Stimulated activated CD4-positive, alpha-beta T cell treated with anti-CD3 and anti-CD28 coated beads, Interleukin-1b, Interleukin-23, amount 100 ng/mL, for 24 hours (primary cell): ENCODE measurements at places on chromosomes 2 and 18.

DNA sequence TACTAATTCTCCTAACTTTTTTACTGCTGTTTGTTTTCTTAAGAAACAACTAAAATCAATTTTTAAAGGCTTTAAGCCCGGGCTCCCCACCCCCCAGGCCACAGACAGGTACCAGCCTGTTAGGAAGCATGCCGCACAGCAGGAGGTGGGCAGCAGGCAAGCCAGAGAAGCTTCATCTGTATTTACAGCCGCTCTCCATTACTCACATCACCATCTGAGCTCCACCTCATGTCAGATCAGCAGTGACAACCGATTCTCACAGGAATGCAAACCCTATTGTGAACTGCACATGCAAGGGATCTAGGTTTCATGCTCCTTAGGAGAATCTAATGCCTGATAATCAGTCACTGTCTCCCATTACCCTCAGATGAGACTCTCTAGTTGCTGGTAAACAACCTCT lies 517.0 kb downstream of the NRXN1 start:
- DNase-seq, result no peak

- DNase-seq, result no peak
Measured at GRCh38 chr2:88177556-88177955, 7.4 kb downstream of the THNSL2 start.

- no peak for DNase-seq
Measured at GRCh38 chr2:47089083-47089464, 66.0 kb downstream of the STPG4 start.

- DNase-seq, result no peak
Measured at GRCh38 chr2:233892793-233893192, 24.4 kb upstream of the TRPM8 start.

GRCh38 chr2:31428001-31428418 lies 13.5 kb upstream of the XDH start:
- no peak for DNase-seq

DNA sequence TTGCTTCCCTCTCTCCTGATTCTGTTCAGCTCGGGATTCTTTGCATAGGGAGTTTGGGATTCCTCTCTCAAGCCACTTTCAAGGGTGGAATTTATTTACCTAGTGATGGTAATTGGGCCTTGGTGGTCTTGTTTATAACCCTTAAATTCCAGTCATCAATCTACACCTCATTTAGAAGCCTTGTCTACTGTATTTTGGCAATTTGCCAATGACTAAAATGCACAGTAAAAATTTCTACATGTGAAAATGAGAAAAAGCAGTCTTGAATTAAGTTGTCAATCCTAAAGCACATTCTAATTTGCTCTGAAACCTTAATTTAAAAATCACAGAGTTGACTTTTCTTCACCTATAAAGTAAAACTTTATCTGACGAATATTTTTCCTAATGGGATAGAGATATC lies 749.2 kb upstream of the CRIM1 start:
- no peak for DNase-seq

DNA sequence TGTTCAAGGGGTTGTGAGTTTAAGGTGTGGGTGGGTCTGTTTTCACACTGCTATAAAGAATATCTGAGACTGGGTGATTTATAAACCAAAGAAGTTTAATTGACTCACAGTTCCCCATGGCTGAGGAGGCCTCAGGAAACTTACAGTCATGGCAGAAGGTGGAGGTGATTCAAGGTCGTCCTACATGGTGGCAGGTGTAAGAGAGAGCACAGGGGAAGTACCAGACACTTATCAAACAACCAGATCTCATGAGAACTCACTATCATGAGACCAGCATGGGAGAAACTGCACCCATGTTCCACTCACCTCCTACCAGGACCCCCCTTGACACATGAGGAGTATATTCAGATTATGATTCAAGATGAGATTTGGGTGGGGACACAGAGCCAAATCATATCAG lies 38.0 kb downstream of the RHBDD1 start:
- no peak for DNase-seq

DNA sequence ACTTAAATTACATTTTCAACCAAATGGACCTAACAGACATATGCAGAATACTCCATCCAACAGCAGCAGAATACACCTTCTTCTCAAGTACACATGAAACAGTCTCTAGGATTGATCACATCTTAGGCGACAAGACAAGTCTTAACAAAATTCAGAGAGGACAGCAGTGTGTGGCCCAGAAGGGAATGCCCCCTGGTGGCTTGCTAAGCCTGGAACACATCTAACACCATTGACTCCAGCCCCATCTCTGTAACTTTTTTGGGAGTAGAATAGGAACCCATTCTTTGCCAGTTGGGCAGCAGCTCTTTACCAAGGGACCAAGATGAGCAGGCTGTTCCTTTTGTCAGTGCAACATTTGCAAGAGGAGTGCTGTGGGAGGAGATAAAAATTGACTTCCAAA lies 249.9 kb downstream of the PLCL1 start:
- DNase-seq, result peak; percentile 26

- DNase-seq, result no peak
Measured at GRCh38 chr2:53640466-53640865, 127.1 kb upstream of the CHAC2 start.

GRCh38 chr2:240505910-240506309 lies 51.9 kb downstream of the ANKMY1 start:
- DNase-seq, result no peak

DNA sequence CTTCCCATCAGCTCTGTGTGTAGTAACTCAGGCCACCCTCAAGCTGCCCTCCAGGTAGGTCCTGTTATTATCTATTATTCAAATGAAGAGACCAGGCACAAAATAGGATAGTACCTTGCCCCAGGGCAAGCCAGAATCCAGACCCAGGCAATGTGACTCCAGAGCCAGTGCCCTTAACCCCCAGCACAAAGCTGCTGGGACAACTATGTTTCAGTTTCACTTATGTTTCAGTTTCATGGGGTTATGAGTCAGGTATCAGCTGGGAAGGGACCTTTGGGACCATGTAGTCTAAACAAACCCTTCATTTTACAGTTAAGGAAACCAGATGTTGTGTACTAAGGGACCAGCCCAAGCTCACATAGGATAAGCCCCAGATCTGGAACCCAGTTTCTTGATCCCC lies 10.0 kb downstream of the HK2 start:
- DNase-seq, result no peak

- DNase-seq, result no peak
Measured at GRCh38 chr2:131201098-131201497, 8.2 kb upstream of the POTEE start.

DNA sequence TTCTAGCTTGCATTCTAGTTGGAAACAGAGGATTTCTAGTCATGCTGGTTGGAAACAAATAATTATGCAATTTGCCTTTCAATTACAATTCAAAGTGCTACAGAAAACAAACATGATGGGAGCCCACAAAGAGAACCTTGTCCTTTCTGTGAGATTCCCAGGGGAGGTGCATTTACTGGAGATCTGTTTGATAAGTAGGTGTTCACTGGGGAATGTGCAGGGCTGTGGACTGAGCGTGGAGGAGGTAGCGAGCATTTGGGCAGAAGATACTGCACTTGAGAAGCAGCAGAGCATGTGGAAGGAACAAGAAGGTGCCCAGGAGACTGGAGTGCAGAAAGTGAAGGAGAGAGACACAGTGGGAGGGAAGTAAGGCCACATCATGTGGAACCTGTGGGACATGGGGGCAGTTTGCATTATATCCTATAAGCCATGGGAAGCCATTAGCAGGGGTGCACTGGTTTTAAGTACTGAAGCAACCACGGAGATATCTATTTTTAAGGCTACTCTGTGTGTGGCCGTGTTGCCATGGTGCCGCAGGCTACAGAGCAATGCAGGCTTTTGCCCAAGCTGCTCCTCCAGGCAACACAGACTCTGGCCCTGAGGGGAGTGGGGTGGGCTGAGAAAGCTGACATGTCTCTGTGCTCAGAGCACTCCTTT lies 154.0 kb downstream of the ANTXR1 start:
- DNase-seq, result no peak

DNA sequence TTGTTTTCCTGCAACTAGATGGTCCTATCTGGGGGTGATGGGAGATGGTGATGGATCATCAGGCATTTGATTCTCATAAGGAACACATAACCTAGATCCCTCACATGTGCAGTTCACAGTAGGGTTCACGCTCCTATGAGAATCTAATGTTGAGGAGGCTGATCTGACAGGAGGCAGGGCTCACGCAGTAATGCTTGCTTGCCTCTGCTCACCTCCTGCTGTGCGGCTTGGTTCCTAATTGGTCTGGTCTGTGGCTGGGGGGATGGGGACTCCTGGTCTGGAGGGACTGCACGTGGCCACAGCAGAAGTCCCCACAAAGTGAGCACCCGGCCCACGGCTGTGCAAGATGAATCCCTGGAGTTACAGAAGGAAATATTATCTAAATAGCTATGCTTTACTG lies 11.3 kb downstream of the MC5R start:
- no peak for DNase-seq

- no peak for DNase-seq
Measured at GRCh38 chr18:79819968-79820351, 22.2 kb downstream of the KCNG2 start.

DNA sequence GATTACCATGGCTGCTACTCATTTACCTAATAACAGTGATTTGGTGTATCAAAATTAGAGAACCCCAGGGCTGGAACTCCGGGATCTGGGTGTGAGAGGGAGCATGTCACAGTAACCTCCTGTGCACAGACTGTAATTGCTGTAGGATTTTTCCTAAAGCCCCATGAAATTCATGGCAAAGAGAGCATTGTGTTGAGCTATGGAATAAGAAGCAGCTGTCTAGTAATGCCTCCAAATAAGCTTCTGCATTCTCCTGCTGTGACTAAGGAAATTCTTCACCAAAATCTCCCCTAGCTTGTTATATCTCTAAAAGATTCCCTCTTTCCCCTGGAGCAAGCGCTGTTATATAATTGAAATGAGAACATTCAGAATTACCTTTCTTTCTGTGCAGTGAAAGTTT lies 158.1 kb upstream of the SPATS2L start:
- DNase-seq, result no peak

GRCh38 chr18:11581286-11581685 lies 28.1 kb upstream of the SLC35G4 start:
- DNase-seq, result no peak

DNA sequence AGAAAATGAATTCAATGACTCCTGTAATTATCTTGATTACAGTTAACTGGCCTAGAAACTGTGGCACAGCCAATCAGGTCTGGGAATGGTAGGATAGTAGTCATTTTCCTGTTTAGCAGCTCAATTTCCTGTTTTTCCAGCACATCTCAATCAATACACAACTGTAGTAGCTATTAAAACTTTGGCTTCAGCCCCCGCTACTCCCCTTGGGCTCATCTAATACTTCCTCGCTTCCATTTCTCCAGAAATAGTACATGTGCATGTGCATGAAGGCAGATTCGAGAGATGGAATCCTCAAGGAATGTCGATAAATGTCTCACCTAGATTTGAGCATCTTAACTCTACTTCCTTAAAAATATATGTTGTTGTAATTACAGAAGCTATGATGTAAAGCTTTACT lies 9.7 kb downstream of the COBLL1 start:
- DNase-seq, result no peak

- no peak for DNase-seq
Measured at GRCh38 chr18:56696966-56697365, 45.8 kb downstream of the WDR7 start.

DNA sequence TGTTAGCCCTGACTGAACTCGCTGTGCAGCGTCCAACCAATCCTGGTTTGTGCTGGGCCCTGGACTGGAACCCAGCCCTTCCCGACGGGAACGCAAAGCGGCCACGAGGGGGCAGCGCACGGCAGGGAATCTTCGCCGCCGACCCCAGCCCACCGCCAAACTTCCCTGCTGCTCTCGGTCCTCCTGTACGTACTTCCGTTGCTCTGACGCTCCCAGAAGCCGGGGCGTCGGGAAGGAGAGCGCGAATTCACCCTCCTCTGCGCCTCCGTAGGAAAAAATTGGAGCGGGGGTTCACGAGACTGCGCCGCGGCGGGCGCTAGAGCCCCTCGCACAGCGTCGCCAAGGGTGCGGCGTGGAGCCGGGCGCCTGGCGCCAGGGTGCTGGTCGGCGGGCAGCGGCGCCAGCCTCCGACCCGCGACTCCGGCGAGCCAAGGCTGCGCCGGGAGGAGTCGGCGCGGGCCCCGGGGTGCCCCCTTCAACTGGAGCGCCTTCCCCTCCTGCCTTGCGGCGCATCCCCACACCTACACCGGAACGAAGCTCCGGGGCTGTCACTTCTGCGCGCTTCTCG lies 873 bp upstream of the SH3RF3 start:
- peak; percentile 52 for DNase-seq

DNA sequence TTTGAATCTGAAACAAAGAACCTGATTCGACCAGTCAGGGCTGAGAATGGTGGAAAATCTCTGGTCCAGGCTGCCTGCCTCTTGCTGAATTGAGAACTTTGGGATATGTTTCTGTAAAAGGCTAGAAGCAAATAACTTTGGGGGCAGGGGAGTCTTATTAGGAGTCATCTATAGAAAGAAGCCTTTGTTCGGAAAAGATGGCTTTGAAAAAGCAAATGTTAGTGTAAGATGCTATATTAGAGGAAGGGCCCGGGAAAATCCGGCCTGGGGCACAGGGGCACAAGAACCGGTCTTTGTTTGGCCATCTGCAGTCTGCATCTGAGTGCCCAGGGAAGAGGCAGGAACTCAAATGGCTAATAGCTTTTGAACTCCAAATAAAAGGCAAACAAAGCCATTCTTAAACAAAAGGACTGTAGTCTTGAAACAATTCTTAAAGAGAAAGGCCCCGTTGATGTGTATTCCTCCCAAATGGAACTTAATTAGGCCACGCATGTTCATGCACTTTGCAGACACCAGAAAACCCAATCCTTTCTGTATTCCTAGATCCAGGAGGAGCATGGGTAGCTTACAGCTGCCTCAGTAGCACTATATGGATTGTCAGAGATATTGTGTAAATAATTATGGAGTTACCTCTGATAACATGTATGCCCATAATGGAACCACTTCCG lies 180.0 kb upstream of the ARL4C start:
- no peak for DNase-seq

- no peak for DNase-seq
Measured at GRCh38 chr2:47819834-47820233, 36.9 kb downstream of the MSH6 start.

DNA sequence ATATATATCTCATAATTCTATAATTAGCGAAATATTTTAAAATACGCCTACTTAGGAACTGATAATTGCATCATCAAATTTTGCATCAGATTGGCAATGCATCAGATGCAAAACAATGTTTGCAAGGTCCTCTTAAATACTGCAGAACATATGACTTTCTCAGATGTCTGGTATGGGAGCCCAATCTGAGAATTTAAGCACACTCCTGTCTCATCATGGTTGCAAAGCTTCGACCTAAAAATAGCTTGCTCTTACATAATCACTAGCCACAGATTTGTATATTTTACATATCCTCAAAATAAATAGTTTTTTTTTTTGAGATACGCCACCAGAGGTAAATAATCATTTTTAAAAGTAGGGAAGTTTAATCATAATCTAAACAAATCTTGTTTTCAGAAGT lies 123.2 kb downstream of the CABYR start:
- DNase-seq, result no peak

- no peak for DNase-seq
Measured at GRCh38 chr2:163469561-163469962, 266.2 kb downstream of the FIGN start.

GRCh38 chr18:57218281-57218680 lies 71.4 kb downstream of the BOD1L2 start:
- no peak for DNase-seq
